ENCODE measurements at places on chromosomes 13 and 19.

GRCh38 chr19:49447485-49448431, 3.9 kb downstream of the PIH1D1 start:
- no peak for DNase-seq

GRCh38 chr19:13817615-13818371, 22.6 kb downstream of the ZSWIM4 start:
- DNase-seq: no peak

- DNase-seq: no peak
Measured at GRCh38 chr13:54216221-54216620, 1187.6 kb downstream of the OLFM4 start.

- DNase-seq: peak; percentile 70
Measured at GRCh38 chr13:60654415-60654814, 257.4 kb downstream of the TDRD3 start.

GRCh38 chr19:571566-571974, 826 bp upstream of the BSG start:
- DNase-seq: peak; percentile 45

DNA sequence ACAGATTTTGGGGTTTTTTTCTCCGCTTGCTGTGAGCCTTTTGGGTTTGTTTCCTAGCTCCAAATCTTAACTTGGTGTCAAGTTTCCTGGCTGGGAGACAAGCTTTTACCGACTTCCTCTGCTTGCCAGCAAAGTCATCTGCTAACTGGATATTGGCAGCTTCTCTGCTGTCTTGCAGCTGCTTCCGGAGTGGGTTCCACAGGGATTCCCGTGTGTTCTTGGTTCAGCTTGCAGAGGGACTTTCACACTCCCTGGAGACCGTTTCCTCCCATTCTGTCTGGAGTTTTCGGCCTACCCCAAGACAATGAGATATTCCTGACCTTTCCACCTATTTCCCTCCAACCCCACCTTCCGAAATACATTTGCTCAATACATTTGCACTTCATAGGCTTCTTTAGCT, 2.2 kb upstream of the COLGALT1 start:
- peak; percentile 72 for DNase-seq

GRCh38 chr19:33024398-33024797, 40.3 kb downstream of the RHPN2 start:
- no peak for DNase-seq

- no peak for DNase-seq
Measured at GRCh38 chr19:33500991-33501390, 20.6 kb downstream of the PEPD start.

GRCh38 chr13:27421101-27421871, 3.1 kb upstream of the GTF3A start:
- no peak for DNase-seq

DNA sequence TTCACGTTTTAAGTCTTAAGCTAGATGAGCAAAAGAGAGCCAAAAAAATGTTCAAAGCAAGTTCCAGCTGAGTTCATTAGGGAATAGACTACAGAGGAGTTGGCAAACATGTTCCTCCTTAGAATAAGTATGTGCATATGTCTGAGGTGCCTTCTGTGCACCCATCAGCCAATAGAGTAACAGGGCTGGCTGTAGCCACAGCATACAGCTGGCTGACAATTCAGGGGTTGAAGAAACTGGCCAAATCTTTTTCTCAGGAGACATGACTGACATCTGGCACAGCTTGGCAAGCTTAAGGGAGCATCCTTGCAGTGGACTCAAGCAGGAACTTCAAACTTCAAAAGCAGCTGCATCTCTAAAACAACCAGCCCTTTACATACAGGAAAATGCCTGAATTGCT, 414.8 kb upstream of the PCDH20 start:
- no peak for DNase-seq

- DNase-seq: no peak
Measured at GRCh38 chr13:113832205-113832604, 31.7 kb downstream of the GAS6 start.

- DNase-seq: no peak
Measured at GRCh38 chr19:16497042-16497441, 848 bp downstream of the C19orf44 start.

DNA sequence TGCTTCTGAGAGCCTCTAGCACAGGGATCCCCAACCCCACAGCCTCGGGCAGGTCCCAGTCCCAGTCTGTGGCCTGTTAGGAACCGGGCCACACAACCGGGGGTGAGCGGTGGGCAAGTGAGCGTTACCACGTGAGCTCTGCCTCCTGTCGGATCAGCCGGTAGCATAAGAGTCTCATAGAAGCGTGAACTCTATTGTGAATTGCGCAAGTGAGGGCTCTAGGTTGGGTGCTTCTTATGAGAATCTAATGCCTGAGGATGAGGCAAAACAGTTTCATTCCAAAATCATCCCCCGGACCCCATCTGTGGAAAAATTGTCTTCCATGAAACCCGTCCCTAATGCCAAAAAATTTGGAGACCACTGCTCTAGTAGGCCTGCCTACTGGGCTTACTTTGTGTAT, 87.0 kb upstream of the UBL3 start:
- no peak for DNase-seq

- DNase-seq: no peak
Measured at GRCh38 chr19:5567970-5568407, 236 bp upstream of the TINCR start.

- DNase-seq: no peak
Measured at GRCh38 chr19:51980116-51980736, 6.4 kb downstream of the ZNF350 start.

DNA sequence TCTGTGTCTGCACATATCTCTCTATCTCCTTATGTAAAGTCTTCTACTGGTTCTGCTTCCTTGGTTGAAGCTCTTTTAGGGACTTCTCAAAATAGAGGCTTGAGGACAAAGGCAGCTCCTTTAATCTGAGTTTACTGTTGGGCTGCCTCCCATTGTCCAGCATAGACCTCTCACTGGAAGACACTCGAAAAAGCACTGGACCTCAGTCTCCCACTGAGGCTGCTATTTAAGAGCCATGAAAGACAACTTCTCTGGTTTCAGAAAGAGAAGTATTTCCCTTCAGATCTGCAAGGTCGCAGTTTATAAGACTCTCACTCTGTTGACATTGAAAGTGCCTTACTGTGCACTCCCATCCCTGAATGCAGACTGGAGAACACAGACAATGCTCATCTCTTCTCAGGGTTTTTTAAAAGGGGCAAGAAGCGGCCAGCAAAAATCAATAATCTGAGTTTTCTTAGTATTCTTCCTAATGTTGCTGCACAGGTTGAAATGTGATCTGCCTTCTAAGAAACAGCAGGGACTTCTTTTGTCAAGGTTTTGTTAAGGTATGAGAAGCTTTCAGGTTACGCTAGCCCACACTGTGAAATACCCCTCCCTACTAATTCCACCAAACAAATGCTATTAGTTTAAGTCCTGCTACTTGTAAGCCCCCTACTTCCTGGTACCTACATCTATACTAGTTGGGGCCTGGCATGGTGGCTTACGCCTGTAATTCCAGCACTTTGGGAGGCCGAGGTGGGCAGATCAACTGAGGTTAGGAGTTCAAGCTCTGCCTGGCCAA, 450.0 kb upstream of the SLC10A2 start:
- no peak for DNase-seq

- peak; percentile 31 for DNase-seq
Measured at GRCh38 chr19:47107202-47107952, 6.2 kb downstream of the ZC3H4 start.

- DNase-seq: no peak
Measured at GRCh38 chr13:79673310-79673992, 192.5 kb downstream of the NDFIP2 start.

GRCh38 chr19:46860125-46860845, 512 bp upstream of the ARHGAP35 start:
- peak; percentile 100 for DNase-seq

- DNase-seq: no peak
Measured at GRCh38 chr19:30244533-30244932, 127.7 kb upstream of the ZNF536 start.

DNA sequence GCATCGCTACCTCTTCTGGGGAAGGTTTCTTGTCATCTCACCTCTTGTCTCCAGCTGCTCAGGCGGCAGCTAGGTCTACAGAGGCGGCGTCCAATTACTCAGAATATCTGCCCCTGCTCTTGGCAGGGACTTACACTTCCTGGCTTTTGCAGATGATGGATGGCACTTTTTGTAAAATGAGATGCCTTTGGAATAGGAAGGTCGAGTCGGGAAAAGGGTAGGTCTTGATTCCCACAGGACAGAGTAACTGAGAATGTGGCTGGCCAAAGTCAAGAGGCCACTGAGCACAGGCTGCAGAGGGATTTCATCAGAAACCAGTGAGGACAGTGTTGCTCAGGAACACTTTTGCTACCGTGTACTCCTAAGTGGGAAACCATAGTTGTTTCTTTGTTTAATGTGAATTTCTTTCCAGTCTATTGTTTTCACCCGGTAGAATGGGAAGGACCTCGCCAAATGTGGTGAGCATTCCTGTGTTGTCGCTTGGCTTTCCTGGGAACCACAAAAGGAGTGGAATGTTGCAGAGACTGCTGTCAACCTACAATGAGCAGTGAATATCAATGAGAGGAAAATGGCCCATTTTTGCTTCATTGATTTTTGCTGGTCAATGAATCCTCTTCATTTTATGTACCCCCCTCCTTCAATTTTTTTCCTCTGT, 383.7 kb downstream of the HS6ST3 start:
- peak; percentile 69 for DNase-seq

GRCh38 chr13:73671011-73671410, 463.2 kb downstream of the KLF12 start:
- no peak for DNase-seq

- peak; percentile 17 for DNase-seq
Measured at GRCh38 chr13:40565282-40566148, 100.9 kb downstream of the FOXO1 start.

DNA sequence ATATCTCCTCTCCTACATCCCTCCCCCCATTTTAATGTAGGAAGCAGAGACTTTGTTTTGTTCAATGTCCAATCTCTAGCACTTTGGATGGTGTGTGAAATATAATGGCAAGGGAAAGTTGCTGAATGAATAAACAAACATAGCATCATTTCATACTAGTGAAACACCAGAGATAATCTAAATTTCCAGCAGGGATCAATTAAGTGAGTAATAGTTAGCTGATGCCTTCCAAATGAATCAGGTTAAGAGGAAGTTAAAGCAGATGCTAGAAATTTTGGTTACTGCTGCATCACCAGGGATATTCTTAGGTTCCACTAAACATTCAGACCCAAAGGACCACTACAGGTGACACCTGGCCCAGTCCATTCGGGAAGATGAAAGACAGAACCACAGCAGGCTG, 8.1 kb downstream of the MRPS31 start:
- no peak for DNase-seq

DNA sequence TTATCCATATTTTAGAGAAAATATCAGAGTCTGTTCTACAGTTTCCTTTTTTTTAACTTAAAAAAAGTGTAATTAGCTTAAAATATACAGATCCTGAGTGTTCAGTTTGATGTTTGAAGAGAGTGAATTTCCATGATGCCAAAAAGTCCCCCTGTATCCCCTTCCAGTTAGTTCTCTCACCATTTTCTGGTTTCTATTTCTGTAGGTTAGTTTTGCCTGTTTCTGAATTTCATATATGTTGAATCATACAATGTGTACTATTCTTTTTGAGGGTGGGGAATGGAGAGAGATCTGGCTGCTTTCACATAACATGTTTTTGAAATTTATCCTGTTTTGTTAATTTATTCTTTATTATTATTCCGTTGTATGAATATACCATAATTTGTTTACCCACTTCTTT, 95.9 kb downstream of the PDS5B start:
- no peak for DNase-seq

DNA sequence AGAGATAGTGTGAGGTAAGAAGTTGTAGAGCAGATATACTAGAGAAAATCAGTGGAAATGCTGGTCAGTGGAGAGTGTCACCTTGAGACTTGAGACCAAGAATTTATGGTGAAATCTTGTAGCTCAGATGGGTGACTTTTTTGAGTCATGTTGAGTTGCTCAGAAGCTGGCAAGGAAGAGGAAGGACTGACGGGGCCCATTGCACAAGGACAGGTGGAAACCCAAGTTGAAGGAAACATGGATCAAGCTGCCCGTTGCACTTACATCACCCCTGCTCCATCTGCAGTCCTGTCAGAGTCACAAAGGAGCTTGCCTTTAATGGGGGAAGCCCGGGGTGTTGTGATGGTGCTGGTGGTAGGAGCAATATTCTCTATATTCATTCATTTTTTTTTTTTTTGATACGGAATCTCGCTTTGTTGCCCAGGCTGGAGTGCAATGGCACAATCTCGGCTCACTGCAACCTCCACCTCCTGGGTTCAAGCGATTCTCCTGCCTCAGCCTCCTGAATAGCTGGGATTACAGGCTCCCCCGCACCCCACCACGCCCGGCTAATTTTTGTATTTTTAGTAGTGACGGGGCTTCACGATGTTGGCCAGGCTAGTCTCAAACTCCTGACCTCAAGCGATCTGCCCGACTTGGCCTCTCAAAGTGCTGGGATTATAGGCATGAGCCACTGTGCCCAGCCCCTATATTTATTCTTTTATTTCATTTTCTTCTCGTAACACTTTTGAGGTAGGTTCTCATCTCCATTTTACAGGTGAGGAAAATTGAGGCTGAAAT, 27.4 kb downstream of the UBAC2 start:
- DNase-seq: no peak

DNA sequence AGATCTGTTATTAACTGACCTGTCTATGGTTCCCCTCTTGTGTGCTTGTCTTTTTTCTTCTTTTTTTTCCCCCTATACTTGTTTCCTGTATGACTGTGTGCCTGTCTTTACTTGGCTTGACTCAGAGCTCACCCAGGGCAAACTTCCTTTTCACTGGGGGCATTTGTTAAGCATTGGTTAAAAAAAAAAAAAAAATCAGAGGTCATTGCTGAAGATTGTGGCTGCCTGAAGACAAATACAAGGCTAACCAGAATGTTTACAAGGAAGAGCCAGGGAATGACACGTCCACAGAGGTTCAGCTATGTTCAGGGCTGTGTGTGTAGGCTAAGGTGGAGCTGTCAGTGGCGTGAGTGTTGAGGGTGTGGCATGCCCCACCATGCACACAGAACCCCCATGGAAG, 47.1 kb downstream of the LNX2 start:
- peak; percentile 22 for DNase-seq

- DNase-seq: peak; percentile 23
Measured at GRCh38 chr13:40341501-40341900, 324.9 kb downstream of the FOXO1 start.

GRCh38 chr13:94479616-94480015, at the start of gene DCT:
Gene DCT (minus strand): TSS chr13:94479682. CDS start chr13:94479255, 427 bp downstream.
- peak; percentile 49 for DNase-seq

GRCh38 chr13:31675440-31675953, 63.8 kb upstream of the RXFP2 start:
- DNase-seq: no peak
